Cortex of kidney (tissue), 1 donor: ENCODE measurements at places on chromosomes 13 and 19.

- no peak for DNase-seq
These were observed 240.5 kb downstream of the SLC7A1 start for GRCh38 chr13:29355029-29355428.

DNA sequence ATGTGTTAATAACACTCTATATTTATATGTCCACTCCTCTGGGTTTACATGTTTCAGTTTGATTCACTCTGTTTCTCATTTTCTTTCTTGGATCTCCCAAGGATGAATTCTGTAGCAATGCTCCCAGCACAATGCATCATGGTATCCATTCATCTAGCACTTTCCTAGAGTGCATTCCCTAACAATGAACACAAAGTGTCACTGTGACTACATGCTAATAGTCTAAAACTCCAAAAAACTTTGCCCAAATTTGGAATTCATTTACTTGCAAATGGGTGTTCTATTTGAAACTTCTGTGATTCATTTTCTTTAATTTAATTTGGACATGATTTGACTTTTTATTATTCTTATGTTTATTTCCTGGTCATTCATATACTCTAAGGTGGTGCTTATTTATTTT lies 286.3 kb downstream of the POU4F1 start:
- no peak for DNase-seq

DNA sequence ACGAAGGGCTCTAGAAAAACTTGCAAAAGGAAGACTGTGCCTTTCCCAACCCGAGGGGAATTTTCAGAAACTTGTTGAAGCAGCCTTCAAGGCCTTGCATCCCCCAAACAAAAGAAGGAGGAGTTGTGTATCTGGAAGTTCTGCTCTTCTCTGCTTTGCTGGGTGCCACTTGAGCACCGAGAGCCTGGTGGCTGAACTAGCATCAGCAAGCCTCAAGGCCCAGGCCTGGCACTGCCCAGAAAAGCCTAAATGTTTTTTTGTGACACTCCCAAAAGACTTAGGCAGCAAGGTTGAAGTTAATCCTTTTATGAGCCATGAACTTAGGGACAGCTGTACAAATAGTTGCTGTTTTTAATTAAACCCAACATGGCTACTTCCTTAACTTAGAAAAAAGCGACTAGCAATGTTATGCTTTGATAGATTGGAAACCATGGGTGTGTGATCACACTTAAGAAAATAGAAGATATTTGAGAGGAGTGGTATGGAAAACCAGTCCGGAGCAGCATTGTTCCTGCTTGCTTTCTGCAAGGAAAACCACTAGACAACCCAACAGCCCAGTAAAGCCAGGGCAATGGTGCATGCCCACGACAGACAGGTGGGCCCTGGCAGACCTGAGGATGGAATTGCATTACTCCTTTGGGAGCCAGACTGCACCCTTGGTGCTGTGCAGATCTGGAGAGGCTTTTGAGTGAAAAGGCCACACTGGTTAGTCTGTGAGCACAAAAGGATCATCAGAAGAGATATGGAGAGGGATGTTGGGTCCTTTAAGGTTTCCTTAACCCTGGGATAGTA lies 788 bp upstream of the DLEU7 start:
- no peak for DNase-seq

DNA sequence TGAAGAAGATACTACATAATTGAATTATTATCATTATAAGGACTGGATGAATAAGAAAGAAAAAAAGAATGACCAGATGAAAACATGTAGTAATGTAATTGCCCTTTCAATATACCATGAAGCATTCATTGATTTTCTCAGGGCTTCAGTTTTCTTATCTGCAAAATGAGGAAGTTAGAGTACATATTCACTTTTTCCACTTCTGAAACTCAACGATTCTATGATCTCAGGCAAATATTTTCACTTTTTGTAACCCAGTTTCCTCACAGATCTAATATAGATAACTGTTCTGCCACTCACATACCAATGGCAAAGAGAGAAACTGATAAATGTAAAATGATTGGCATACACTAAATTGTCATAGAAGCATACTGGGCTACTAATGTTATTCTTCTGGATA lies 856.6 kb upstream of the KLHL1 start:
- no peak for DNase-seq

GRCh38 chr13:51913421-51914136 lies 51.8 kb downstream of the CCDC70 start:
- DNase-seq, result no peak

- no peak for DNase-seq
These were observed 815 bp downstream of the SPACA4 start for GRCh38 chr19:48607359-48607755.

- DNase-seq, result no peak
These were observed 360.9 kb downstream of the FGF9 start for GRCh38 chr13:22031702-22032286.

DNA sequence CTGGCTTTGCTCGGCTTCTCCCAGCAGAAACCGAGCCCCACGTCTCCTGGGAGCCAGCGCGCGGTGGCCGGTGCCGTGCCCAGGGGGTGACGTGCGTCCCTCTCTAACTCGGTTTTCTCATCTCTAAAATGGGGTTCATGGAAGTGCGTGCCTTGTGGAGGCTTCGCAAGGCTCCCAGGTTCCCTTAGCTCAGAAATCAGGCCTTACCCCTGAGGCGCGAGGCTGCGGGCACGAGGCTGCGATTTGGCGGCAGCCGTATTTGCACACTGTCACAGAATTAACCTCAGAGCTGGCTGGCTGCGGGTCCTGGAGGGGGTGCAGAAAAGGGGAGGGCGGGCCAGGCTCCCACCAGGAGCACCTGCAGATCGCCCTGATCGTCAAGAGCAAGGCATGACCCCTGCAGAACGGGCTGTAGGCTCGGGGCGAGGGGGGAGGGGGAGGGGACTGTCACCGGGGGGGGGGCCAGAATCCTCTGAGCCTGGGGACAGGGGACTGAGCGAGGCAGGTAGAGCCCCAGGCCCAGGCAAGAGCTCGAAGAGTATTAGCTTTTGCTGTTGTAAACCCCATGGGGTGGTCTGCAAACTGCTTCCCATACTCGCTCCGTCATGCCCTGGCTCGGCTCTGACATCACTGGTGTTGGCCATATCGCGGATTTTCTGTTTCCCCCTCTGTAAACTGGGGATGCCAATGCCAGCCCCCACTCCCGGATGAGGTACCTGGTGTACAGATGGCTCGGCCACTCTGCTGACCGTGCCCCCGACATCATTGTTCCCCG lies 62.2 kb downstream of the CCNE1 start:
- no peak for DNase-seq

- no peak for DNase-seq
These were observed 8.6 kb downstream of the ISOC2 start for GRCh38 chr19:55452749-55453346.

DNA sequence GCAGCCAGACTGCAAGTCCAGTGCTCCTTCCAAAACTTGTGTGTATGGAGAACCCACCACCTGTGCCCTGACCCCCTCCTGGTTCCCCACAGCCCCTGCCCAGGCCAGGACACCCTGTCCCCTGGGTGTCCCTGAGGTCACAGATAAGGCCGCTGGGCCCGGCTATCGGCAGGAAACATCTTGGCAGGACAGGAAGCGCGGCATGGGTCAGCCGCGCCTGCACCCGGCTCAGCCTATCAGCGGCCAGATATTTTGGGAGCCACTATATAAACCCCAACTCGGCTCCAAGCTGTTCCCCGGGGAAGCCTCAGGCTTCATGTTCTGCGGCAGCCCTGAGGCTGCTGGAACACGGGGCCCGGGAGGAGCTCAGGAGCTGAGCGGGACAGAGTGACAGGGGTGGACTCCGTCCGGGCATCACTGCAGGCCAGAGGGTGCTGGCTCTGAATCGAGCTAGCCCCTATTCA lies 60.8 kb downstream of the AP1M1 start:
- DNase-seq, result no peak

DNA sequence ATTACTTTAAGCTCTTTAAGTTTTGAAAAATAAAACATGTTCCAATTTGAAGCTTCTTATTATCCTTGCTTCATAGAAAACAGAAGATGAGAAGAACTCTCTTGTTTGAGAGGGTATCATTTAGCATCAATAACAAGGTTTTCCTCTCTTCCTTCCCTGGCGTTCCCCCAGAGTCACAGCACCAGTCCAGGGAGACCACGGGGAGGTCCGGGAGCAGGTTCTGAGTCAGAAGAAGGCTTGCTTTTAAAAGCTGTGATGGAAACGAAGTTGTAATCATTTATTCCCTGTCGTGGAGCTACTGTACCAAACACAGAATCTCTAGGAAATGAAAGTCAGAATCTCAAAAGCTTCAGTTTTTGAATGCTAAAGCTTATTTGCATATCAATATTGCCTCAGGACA lies 174.0 kb upstream of the LSM14A start:
- no peak for DNase-seq

DNA sequence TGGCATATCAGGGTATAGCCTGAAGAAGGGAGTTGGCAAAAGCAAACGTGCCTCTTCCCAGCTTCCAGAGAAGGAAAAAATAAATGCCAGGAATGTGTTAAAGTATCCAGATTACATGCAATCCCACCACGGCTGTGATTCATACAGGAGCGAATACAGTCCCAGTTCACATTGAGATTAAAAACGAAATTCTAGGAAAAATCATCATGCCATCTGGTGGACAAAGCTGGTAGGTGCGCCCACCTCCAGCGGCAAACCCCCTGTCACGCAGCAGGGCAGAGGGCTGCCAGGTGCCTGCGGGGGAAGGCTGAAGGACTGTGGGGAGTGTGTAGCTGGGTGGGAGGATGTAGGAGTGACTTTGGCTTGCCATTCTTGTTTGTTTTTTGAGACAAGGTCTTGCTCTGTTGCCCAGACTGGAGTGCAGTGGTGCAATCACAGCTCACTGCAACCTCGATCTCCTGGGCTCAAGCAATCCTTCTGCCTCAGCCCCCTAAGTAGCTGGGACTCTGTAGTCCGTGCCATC lies 6.4 kb upstream of the DMWD start:
- DNase-seq, result no peak

DNA sequence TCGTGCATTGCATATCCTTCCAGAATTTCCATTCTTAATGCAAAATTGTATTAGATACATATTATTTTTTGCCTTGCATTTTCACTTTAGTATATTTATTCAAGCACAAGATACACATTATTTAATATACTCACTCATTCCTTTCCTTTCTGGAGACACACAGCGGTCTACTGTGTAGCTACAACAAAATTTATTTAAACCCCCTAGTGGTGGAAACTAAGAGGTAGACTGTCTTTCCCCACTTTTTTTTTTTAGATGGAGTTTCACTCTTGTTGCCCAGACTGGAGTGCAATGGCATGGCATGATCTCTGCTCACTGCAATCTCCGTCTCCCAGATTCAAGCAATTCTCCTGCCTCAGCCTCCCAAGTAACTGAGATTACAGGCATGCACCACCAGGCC lies 2040.3 kb upstream of the PCDH20 start:
- no peak for DNase-seq

DNA sequence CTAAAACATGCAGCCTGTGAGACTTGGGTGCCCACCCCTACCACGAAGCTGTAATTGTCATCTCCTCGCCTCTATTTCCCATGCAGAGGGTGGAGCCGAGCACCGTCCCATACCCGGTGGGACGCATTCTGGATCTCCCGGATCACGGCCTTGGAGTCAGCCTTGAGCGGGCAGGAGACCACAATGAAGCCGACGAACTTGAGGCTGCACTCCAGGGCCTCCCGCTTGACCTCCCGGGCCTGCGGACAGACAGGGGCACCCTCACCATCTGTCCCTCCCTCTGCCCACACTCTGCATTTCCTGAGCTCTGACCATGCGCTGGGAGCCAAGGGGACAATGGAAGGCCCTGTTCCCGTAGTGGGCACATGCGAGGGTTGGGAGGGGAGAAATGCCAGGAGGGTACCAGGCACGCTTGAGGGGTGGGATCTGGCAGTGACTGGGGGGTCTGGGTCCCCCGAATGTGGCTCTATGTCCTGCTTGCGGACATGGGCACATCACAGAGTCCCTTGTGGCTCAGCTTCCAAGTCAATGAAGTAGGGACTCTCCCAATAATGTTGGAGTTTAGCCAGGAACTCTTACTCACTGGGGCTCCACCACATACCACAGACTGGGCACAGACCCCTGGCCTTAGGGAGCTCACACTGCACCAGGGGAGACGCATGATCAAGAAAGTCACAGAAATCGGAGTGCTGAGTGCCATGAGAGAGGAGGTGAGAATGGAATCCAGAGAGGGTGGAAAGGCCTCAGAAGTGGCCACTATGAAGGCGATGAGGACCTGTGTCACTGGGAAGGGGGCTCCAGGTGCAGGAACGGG lies 9.2 kb upstream of the GMIP start:
- DNase-seq, result no peak

- DNase-seq, result no peak
These were observed 14.4 kb downstream of the MICOS13 start for GRCh38 chr19:5665781-5666513.

DNA sequence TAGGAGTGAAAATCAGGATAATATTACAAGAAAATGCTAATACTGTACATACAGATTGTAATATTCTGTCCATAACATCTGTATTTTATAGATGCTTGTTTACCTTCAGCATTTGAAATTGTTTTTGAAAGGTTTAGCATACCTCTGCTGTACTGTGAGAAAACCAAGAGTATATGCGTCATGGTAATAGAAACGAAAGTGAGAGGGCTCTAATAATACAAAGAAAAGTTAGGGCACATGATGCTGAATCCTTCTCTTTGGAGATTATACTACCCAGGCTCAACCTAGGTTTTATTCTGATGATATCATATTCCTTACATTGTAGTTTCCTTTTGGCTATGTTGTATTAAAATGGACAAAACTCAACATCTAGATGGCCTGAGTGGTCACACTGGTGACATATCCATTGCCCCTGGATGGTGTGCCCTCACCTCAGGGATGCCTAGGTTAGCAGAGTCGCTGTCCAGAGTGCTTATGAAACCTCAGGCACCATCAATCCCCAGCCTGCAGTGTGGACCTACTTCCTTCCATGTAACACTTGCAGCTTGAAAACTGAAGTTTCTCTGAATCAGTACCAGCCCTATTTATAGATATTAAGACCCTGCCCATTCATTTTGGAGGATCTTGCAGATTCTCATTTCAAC lies 253.7 kb downstream of the KCTD12 start:
- no peak for DNase-seq

DNA sequence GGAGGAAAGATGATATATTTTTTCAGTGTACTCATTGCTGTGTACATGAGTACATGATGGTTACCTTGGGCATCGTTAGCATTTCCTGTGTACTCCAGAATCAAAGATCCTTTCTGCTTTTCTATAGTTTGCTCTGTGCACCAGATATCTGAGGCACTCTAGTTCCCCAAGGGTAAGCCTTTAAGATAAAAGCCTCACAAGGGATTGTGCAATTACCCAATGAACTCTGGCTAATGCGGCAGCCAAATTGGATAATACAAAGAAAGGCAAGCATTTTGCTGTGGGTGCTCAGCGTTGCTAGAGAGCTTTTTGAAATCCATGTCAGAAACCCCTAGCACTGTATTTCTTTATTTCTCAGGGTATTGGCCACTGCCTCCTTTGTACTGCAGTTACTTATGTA lies 2.9 kb downstream of the CYSLTR2 start:
- no peak for DNase-seq
